ENCODE measurements at places on chromosomes 12 and 14.

DNA sequence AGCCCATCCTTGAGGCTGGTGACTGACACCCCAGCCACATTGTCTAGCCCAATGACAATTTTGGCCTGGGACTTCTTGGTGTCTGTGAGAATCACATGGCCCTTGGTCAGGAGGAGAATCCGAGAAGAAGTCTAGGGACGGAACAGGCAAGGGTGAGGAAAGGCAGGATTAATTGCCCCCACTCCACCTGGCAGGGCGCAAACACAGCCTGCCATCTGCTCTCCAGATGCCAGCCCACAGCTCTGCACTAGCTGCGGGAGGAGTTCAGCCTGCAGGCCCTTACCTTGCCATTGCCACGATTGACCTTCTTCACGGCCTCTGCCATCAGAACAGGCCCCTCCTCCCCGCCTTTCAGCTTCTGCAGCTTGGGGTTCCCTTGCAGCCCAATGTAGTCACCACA lies 13.1 kb upstream of the TAC3 start:
- DNase-seq: no peak

GRCh38 chr14:88522393-88522792 lies 32.4 kb downstream of the PTPN21 start:
- no peak for DNase-seq

DNA sequence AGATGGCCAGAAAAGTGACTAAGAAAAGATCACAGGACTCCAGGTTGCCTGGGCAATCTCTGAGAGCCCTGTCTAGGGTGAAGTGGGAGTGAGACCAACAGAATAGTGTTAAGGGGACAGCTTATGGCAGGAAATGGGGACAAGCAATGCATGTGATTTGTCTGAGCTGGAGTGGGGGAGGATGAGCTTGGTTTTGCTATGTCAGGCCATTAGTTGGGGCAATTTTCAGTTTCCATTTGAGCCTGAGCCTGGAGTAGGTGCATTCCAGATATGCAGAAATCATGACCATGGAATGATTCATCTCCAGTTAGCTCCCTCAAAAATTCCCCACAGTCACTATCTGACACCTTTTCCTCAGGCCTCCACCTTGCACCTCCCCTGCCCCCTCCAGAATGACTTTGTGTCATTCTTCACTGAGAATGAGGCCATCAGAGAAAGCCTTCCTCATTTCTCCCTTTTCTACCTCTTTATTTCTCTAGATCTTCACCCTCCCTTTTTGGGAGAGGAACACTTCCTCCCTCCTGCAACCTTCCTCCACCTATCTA lies 150.9 kb upstream of the PLEKHG7 start:
- DNase-seq: peak; percentile 47

GRCh38 chr12:56157201-56158028 lies 744 bp upstream of the MYL6 start:
- peak; percentile 91 for DNase-seq

GRCh38 chr14:100604121-100604501 lies 16.9 kb upstream of the BEGAIN start:
- DNase-seq: no peak

All from OCI-M1 (cell line).